ENCODE measurements at places on chromosomes 11 and 22.

DNA sequence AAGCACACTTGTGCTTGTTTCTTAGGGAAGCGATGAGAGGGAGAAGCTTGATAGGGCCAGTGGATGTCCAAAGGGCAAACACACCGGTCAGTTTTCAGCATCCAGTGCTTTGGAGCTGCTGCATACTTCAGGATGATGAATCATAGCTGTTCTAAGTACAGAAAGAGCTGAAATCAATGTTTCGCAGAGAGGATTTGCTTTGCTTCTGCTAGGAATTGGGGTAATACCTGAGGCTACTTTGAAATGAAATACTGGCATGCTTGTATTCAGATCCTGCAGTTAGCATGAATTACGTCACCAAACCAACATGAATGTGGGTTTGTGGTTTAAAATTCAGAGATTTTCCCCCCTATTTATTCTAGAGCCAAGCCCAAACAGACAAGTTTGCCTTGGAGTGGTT lies 41.7 kb upstream of the SC5D start:
- DNase-seq, result no peak

DNA sequence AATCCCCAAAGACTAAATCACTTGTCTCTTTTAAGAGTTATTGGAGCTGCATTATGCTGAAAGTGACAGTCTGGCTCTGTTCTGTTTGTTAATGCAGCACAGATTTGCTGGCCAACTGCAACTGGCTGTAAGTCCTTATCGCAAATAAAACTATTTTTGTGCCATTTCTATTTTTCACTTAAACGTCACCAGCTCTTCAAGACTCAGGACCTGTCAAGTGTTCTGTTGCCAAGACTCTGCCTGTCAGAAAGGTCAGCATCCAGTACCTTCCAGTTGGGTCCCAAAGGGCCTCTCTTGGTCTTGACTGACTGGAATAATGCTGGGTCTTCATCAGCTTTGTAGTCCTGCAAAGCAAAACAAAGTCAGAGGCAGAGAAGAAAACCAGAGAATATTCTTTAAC lies 45.6 kb downstream of the PITPNB start:
- no peak for DNase-seq

DNA sequence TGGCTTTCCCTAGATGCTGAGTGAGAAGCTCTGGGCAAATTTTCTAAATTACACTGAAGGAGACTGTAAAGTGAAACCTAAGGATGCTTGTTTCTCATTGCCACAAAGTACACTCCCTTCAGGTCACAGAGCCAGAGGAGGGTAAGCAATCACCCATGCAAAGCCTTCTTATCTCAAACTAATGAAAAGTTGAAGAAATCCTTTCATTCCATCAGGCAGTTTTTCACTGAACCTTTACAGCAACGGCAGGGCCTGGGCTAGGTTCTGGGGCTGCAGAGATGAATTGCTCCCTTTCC lies 106.2 kb downstream of the RASSF10 start:
- DNase-seq, result no peak

GRCh38 chr11:44246726-44247125 lies 63.2 kb downstream of the ALX4 start:
- DNase-seq, result no peak

DNA sequence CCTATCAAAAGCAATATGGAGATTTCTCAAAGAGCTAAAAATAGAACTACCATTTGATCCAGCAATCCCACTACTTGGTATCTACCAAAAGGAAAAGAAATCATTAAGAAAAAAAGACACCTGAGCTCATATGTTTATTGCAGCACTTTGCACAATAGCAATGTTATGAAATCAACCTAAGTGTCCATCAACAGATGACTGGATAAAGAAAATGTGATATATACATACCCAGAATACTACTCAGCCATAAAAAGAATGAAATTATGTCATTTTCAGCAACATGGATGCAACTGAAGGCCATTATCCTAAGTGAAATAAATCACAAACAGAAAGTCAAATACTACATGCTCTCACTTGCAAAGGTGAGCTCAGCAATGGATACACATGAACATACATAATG lies 1565.5 kb upstream of the RAG2 start:
- no peak for DNase-seq

DNA sequence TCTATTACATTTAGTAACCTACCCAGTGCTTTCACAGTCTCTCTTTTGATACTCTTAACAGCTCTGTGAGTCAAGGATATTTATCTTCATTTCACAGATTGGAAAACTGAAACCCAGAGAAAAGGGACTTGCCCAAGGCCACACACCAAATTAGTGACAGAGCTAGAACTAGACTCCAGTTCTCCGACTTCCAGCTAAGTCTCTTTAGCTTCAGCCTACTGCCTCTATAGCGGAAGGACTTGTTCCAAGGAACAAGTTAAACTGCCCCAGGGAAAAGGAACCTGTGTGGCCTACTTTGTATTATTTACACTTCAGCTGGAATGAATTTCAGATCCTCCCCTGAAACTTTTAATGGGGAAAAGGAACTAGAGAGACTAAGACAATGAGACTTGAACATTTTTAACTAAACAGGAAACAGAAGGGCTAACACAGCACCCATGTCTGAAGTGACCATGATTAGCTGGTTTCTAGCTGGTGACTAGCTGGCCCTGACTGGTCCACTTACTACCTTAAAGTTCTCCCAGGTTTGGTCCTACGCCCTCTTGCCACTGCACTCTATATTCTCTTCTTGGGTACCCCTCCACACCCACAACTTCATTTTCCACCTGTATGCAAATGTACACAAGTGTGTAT lies 1.3 kb downstream of the LRRC51 start:
- DNase-seq, result no peak

DNA sequence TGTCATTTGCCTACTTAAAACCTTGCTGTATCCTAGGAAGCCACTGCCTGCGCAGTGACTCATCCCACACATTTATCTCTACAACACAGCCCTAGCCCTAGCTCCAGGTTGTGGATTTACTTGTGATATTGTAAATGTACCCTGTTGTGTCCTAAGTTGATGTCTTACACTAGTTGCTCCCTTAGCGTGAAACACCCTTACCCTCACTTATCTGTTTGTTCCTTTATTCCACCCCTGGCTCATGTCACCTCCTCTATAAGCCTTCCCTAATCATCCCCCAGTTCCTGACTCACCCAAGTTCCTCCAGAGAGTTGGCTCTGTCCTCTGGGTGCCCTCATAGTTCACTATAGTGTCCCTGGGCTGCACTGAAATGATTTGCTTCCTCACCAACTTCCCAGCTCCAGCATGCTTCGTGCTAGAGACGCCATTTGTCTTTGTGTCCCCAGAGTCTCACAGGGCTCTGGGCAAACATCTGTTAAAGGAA lies 431.8 kb upstream of the FAT3 start:
- no peak for DNase-seq

DNA sequence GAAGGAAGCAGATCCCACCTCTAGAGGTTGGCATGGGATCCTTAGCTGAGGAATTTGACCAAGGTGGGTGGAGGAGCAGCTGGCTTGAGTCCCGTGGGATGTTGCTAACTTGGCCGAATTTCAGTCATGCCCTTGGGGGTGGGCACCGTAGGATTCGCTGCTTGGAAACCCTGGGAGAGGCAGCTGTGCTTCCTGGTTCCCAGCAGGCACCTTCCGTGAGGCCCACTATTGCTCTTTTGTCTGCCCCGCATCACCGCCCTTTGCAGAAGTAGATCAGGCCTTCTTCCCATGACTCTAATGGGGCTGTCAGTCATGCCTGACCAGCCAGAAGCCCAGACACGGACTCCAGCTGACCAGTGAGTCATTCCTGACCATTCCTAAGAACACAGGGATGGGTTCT lies 292.3 kb upstream of the SYN3 start:
- no peak for DNase-seq

DNA sequence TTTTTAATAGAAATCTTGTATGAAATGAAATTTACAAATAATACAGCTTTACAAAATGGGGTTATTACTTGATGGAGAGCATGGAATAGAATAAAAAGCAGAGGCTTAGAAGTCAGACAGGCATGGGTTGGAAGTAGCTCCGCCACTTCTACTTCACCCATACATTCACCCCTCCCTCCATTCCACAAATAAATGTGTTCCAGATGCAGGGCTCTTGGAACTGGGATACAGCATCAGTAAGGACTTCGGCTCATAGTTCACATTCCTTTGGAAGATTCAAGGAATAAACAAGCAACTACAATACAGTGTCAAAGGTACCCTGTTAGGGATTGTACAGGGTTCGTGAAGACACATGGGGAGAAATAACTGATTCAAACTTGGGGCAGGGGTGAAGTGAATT lies 156.8 kb downstream of the WNT11 start:
- no peak for DNase-seq

DNA sequence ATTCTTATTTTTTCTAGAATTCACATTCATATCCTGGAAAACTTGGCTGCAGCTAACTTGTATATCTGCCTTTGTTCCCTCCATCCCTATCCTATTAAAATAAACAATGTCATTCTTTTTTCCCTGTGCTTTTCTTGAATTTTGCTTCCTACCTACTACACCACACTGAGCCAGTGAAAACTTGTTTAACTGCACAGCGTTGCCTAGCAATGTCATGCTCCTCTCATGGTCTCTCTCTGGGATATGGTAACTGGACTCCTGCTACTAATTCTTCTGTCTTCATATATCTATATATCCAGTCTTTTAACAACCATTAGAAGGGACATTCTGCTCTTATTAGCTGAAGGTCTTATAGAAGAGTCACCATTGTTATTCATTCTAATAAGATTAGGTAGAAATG lies 434.4 kb downstream of the METTL15 start:
- no peak for DNase-seq

DNA sequence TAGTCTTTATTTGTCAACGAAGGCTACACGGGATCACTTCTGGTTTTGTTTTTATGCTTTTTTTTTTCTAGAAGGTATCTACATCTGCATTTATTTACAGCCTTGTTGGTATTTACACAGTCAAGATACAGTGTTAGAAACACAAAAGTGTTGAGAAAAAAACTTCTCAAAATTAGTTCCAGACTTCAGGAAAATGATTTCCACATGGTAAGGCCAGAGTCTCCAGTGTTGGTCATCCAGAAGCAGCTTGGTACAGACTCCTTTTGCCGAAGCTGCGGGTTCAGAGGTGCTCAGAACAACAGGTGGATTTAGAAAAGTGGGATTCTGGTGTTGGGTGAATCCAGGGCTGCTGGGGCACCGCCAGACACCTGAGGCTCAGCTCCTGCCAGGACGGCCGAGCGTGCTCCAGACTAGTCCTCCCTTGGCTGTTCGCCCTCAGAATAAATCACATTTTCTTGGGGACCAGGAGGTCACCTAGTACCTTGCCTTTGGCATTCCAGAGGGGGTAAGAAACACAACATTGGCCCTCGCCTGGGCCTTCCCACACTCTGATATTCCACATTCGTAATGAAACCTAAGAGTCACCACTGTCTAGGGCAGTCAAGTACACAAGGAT lies 78.7 kb upstream of the NARS2 start:
- no peak for DNase-seq

DNA sequence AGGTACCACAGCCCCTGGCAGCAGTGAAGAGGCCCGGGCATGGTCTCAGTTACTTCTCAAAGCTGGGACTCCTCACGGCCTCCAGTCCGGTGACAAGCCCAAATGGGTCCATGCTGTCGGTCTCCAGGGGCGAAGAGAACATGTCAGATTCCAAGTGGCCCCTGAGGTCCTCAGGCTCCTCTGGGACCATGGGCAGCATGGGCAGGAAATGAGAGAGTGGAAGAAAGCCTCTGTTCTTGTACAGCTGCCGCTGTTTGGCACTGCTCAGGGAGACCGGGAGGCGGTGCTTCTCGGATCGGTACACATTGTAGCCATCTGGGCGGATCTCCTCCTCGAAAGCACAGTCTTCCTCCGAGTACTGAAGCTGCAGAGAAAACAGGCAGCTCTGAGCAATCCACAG lies 4.6 kb downstream of the FGF19 start:
- no peak for DNase-seq

Data from stimulated activated naive CD8-positive, alpha-beta T cell treated with anti-CD3 and anti-CD28 coated beads, Interleukin-15, Interleukin-2, amounts not matched to agents 100 U/mL and 50 U/mL, for 24 hours (primary cell).